ENCODE measurements at places on chromosomes 5 and 9.

- DNase-seq: no peak
These were observed 98.2 kb downstream of the CSNK1G3 start for GRCh38 chr5:123610209-123610608.

- peak; percentile 5 for DNase-seq
These were observed 69.2 kb downstream of the SPATA31D1 start for GRCh38 chr9:82057805-82058204.

DNA sequence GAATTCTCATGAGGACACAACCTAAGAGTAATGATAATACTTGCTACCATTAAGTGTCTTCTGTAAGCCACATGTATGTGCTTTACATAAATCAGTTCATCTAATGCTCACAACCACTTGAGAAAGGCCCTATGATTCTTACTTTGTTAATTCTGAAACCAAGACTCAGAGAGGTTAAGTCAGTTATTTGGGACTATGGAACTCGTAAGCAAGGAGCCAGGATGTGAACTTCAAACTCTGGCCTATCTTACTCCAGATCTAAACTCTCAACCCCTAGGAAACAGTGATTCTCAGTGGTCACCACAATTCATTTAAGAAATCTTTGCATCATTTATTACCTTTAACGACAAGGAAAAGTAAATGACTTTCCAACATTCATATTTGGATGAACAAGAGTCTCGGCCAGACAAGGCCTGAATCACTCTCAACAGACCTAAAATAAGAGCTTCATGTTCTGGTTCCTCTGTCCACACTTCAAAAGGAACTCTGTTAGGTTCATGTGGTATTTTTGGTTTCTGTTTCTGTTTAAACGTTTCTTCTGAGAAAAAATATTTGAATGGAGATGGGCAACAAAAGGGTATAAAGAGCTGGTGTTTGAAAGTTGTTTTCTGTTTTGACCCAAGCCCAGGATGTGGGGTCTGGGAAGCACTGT is 104.8 kb downstream of the LPAR1 start:
- DNase-seq: no peak

DNA sequence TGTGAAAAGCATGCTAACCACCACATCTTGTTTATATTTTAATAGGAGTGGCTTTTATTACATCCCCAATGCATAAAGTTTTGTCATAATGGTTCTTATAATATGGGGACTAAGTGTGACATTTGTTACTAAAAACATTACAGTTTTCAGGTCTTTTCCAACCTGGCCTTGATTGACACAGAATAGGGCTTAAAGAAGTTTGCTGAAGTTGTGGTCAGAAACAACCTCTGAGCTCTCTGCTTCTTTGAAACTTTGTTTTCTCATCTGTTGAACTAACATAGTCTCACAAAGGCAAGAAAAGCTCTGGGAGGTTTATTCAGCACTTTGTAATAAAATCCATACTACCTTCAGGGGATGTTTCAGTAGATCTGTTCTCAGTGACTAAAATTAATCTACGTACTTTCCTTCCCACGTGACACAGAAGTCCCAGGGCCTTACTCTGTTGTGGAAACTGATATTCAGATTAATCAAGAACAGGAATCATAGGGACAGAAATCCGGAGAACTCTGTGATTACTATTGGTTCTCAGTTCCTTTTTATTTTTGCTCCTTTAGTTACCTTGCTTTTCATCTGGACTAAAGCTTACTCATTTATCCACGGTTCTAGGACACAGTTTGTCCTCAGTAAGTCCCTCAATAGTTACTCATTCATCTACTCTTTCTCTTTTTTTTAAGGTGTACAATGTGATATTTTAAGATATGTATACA is 289.0 kb upstream of the EFNA5 start:
- DNase-seq: no peak

- no peak for DNase-seq
These were observed 57.2 kb upstream of the PPARGC1B start for GRCh38 chr5:149672701-149673476.

GRCh38 chr9:100718717-100719116 is 140.8 kb downstream of the CAVIN4 start:
- no peak for DNase-seq

Data from astrocyte of the hippocampus (primary cell).